H4 (cell line): ENCODE measurements at places on chromosomes 12 and 14. TPM values are rescaled to one million over a fixed set of nuclear protein-coding genes. Genes with fewer than 3 reads are reported as not detected.

Gene SLCO1B1
- total RNA-seq: not detected in 2 replicates

Gene NID2
- total RNA-seq: 20.9 and 22.2 TPM in 2 replicates

Gene PYM1
- total RNA-seq: 36.1 and 47.4 TPM in 2 replicates

Gene SLCO1C1
- total RNA-seq: 0.04 TPM in 1 of 2 replicates, not detected in the other

Gene C12orf76
- total RNA-seq: 14.4 and 20.7 TPM in 2 replicates

Gene LRRC9
- not detected in 2 replicates for total RNA-seq

Gene PLEKHG7
- total RNA-seq: not detected in 2 replicates

Gene IGF1
- total RNA-seq: 0.17 and 0.25 TPM in 2 replicates

Gene DHH
- 0.02 TPM in 1 of 2 replicates, not detected in the other for total RNA-seq
